ENCODE measurements at places on chromosomes 7 and 10.

- ATAC-seq: no peak
These were observed 228.4 kb downstream of the DNAJB6 start for GRCh38 chr7:157565201-157565626.

GRCh38 chr10:77404810-77405209 is 232.8 kb downstream of the KCNMA1 start:
- ATAC-seq: no peak

DNA sequence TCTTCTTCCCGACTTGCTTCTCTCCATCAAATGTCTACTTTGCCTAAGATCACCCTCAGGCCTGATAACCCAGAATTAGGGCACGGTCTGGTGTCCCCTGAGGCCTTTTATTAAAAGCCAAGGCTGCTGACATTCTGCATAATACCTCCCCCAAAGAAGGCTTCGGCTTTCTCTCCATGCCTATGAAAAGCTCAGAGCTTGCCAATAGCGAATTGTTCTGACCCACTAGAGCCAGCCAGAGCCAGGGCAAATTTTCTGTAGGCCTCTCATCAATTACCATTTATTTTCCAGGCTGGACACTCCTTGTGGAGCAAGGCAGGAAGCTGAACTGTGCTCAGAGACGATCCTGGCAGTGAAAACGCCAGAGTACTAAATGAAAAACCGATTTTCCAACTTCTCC is 64.3 kb upstream of the ADRB1 start:
- no peak for ATAC-seq

- ATAC-seq: no peak
These were observed 133.6 kb upstream of the PRKCQ start for GRCh38 chr10:6713716-6714115.

GRCh38 chr10:108014145-108014901 is 849.8 kb upstream of the SORCS1 start:
- no peak for ATAC-seq

GRCh38 chr10:96758423-96758822 is 38.1 kb upstream of the PIK3AP1 start:
- no peak for ATAC-seq

- ATAC-seq: peak; percentile 36
These were observed 45.9 kb downstream of the MTURN start for GRCh38 chr7:30180718-30181117.

Measured in activated CD4-positive, CD25-positive, alpha-beta regulatory T cell treated with anti-CD3 and anti-CD28 coated beads, Interleukin-2, amount 50 U/mL, for 24 hours (primary cell).